ENCODE measurements at places on chromosomes 5 and 9. TPM values are rescaled to one million over a fixed set of nuclear protein-coding genes. Genes with fewer than 3 reads are reported as not detected.

The GOLGA2 gene
- 53.5 TPM for total RNA-seq

The WNT8A gene
- total RNA-seq, result not detected

The ACOT12 gene
- total RNA-seq, result not detected

The ZNF474 gene
- total RNA-seq, result 0.15 TPM

The THBS4 gene
- total RNA-seq, result 0.20 TPM

The IL9 gene
- total RNA-seq, result not detected
